ENCODE measurements at places on chromosomes 16 and 17.

GRCh38 chr16:83513008-83513755 is 294.6 kb upstream of the HSBP1 start:
- H3K27ac ChIP-seq: no peak overlapping the region
- H3K27me3 ChIP-seq: peaks cover 14% of the 10 kb centered on the region
- H3K4me1 ChIP-seq: no peaks in the 10 kb centered on the region
- DNase-seq: no peak
- no peak overlapping the region for H3K4me3 ChIP-seq
- H3K36me3 ChIP-seq: no peaks in the 10 kb centered on the region

- H3K27me3 ChIP-seq: no peaks in the 10 kb centered on the region
- no peak overlapping the region for H3K27ac ChIP-seq
- H3K36me3 ChIP-seq: peaks cover 2% of the 10 kb centered on the region
- no peak overlapping the region for H3K4me3 ChIP-seq
- peaks cover 9% of the 10 kb centered on the region for H3K4me1 ChIP-seq
These were observed 7.5 kb downstream of the SLC16A3 start for GRCh38 chr17:82236142-82236971.

GRCh38 chr16:4693956-4694641 is 737 bp downstream of the NUDT16L1 start:
- H3K36me3 ChIP-seq: peaks cover 1% of the 10 kb centered on the region
- peaks cover 1% of the 10 kb centered on the region for H3K4me1 ChIP-seq
- no peaks in the 10 kb centered on the region for H3K27me3 ChIP-seq
- no peak for DNase-seq
- peak overlapping the region; percentile 80 for H3K4me3 ChIP-seq
- peak overlapping the region; percentile 89 for H3K27ac ChIP-seq

GRCh38 chr16:50838885-50839284 is 97.0 kb downstream of the CYLD start:
- H3K27me3 ChIP-seq: peaks cover 53% of the 10 kb centered on the region
- H3K4me1 ChIP-seq: peaks cover 7% of the 10 kb centered on the region
- no peaks in the 10 kb centered on the region for H3K36me3 ChIP-seq
- no peak overlapping the region for H3K27ac ChIP-seq
- DNase-seq: no peak
- H3K4me3 ChIP-seq: no peak overlapping the region

DNA sequence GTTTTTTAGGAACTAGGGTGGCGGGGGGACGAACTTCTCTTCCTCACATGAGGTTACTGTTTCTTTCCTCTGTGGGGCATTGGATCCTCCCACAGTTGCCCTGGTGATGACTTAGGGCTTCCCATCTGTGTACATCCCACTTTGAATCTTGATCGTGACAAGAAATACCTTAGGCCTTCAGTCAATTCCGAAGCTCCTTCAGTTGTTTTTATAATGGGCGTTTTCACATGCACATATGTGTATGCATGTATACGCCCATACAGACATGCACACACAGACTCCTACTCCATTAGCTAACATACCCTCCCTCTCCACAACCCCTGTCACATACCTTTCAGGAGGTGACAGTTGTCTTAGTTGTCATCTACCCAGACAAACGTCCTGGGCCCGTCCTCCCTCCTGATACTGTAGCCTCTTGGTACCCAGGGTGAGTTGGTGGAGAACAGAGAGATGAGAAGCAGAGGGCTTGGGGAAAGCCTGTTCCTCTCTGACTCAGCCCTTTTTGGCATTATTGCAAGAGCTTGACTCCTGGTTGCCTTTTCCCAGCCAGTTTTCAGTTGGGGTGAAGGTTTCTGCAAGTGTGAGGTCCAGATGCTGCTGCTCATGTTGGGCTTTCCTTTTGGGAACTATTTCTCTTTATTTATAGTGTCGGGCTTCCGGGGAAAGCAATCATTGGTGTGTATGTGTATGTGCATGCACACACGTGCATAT is 2.2 kb upstream of the AOC2 start:
- no peaks in the 10 kb centered on the region for H3K4me1 ChIP-seq
- H3K27me3 ChIP-seq: no peaks in the 10 kb centered on the region
- no peak overlapping the region for H3K27ac ChIP-seq
- H3K36me3 ChIP-seq: peaks cover 20% of the 10 kb centered on the region

- H3K4me3 ChIP-seq: no peak overlapping the region
- H3K27ac ChIP-seq: no peak overlapping the region
- no peaks in the 10 kb centered on the region for H3K36me3 ChIP-seq
- no peaks in the 10 kb centered on the region for H3K4me1 ChIP-seq
- H3K27me3 ChIP-seq: peaks cover 31% of the 10 kb centered on the region
- DNase-seq: no peak
These were observed 13.8 kb downstream of the ELMO3 start for GRCh38 chr16:67212766-67213165.

GRCh38 chr17:81237591-81238489 is 1.0 kb downstream of the TEPSIN start:
- H3K4me3 ChIP-seq: peak overlapping the region; percentile 83
- no peaks in the 10 kb centered on the region for H3K27me3 ChIP-seq
- no peak overlapping the region for H3K27ac ChIP-seq
- H3K4me1 ChIP-seq: peaks cover 12% of the 10 kb centered on the region

DNA sequence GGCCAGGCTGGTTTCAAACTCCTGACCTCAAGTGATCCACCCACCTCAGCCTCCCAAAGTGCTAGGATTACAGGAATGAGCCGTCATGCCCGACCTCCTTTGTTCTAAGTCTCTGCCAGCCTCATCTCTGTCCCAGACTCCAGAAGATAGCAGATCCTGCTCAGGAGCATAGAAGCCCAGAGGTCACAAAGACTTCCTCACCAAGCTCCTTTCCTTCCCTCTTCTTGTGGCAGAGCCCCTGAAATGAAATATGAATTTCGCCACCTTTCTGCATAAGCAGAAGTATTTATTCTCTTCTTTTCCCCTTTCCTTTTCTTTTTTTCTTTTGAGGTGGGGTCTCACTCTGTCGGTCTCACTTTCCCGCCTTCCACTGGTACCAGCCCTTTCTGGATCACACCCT is 11.5 kb upstream of the PIPOX start:
- no peak overlapping the region for H3K4me3 ChIP-seq
- H3K27ac ChIP-seq: no peak overlapping the region
- no peak for DNase-seq
- H3K27me3 ChIP-seq: peaks cover 61% of the 10 kb centered on the region
- peaks cover 2% of the 10 kb centered on the region for H3K36me3 ChIP-seq

- H3K36me3 ChIP-seq: peaks cover 5% of the 10 kb centered on the region
- no peak for DNase-seq
- peak overlapping the region; percentile 26 for H3K4me3 ChIP-seq
- no peaks in the 10 kb centered on the region for H3K27me3 ChIP-seq
- peaks cover 18% of the 10 kb centered on the region for H3K4me1 ChIP-seq
These were observed 2.3 kb downstream of the OXLD1 start for GRCh38 chr17:81664051-81664470.

DNA sequence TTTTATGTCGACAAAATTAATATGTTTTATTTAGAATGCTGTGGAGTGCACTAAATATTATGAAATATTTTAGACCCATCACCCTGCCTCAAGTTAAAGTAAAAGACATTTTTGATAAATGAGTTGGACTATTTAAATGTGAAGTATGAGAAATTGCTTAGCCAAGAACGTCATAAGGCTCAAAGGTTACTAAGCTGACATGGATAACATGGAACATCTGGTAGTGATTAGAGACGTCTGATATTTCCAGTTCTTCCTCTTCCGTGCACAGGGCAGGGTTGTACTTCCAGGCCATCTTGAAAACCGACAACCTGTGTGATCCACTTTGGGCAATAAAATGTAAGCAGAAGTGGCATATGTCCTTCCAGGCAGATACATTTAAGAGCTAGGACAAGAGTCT is 7.2 kb upstream of the CCL8 start:
- no peaks in the 10 kb centered on the region for H3K4me1 ChIP-seq
- no peak overlapping the region for H3K27ac ChIP-seq
- peaks cover 3% of the 10 kb centered on the region for H3K27me3 ChIP-seq
- no peak overlapping the region for H3K4me3 ChIP-seq
- no peak for DNase-seq

DNA sequence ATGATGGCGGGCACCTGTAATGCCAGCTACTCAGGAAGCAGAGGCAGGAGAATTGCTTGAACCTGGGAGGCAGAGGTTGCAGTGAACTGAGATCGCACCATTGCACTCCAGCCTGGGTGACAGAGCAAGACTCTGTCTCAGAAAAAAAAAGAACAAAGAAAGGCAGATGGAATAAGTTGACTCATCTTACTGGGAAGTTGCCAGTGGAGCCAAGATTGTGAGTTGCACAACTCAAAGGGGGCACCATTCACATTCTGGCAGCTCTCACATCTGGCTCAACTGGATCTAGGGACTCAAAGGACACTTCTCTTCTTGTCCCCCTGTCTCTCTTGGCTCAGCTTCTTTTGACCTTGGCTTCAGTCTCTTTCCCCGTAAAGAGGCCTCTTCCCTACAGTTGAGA is 53.7 kb upstream of the ETV4 start:
- H3K4me1 ChIP-seq: peaks cover 2% of the 10 kb centered on the region
- no peak overlapping the region for H3K27ac ChIP-seq
- H3K27me3 ChIP-seq: peaks cover 5% of the 10 kb centered on the region
- DNase-seq: no peak
- H3K36me3 ChIP-seq: no peaks in the 10 kb centered on the region
- no peak overlapping the region for H3K4me3 ChIP-seq

- peaks cover 42% of the 10 kb centered on the region for H3K27me3 ChIP-seq
- no peak overlapping the region for H3K27ac ChIP-seq
- H3K4me3 ChIP-seq: no peak overlapping the region
- DNase-seq: no peak
These were observed 301.7 kb upstream of the N4BP1 start for GRCh38 chr16:48911700-48912099.

DNA sequence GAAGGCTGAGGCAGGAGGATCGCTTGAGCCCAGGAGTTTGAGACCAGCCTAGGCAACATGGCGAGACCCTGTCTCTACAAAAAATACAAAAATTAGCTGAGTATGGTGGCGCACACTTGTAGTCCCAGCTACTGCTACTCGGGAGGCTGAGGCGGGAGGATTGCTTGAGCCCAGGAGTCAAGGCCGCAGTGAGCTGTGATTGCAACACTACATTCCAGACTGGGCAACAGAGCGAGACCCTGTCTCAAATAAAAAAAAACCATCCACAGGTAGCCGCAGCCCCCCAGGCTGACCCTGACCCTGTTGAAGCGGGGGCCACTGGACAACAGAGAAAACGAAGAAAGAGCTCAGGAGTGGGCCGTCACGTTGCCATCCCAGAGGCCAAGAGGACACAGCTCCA is 4.0 kb downstream of the SLC43A2 start:
- no peak overlapping the region for H3K4me3 ChIP-seq
- no peak overlapping the region for H3K27ac ChIP-seq
- no peak for DNase-seq

DNA sequence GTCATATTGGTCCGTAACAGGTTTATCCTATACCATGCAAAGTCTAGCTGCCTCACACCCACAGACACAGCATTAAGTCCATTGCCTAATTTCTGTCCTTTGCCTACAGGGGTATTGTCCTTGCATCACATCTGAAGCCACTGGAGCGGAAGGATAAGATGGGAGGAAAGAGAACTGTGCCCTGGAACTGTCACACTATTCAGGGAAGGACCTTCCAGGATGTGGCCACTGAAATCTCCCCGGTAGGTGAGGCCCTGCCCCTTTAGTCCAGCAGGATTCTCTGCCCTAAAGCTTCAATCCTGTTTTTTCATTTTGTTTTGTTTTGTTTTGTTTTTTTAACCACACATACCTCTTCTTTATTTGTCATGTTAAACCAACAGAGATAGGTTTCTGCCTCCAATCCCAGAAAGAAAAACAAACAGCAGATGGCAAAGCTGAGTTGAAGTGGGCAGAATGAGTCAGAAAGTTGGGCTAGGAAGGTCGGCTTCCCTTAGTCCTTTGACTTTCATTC is 2.2 kb upstream of the EFTUD2 start:
- H3K4me1 ChIP-seq: peaks cover 14% of the 10 kb centered on the region
- H3K36me3 ChIP-seq: no peaks in the 10 kb centered on the region
- H3K27ac ChIP-seq: no peak overlapping the region
- H3K4me3 ChIP-seq: no peak overlapping the region
- H3K27me3 ChIP-seq: peaks cover 4% of the 10 kb centered on the region

DNA sequence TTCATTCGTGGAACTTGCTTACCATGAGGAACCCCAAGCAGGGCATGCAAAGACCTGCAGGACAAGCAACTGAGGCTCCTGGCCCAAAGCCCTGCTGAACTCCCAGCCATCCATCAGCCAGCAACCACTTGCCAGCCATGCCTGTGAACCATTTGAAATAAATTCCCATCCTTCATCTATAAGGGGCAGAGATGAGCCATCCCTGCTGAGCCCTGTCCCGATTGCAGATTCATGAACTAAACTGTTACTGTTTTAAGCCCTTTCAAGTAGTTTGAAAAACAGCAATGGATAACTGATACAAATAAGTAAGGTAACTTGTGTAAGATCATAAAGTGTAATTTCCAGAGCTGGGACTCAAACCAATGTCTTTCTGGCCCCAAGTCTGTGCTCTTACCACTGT is 114.4 kb upstream of the WSCD1 start:
- H3K27me3 ChIP-seq: peaks cover 69% of the 10 kb centered on the region
- no peak overlapping the region for H3K4me3 ChIP-seq
- no peak overlapping the region for H3K27ac ChIP-seq
- no peaks in the 10 kb centered on the region for H3K36me3 ChIP-seq
- no peaks in the 10 kb centered on the region for H3K4me1 ChIP-seq
- DNase-seq: no peak

DNA sequence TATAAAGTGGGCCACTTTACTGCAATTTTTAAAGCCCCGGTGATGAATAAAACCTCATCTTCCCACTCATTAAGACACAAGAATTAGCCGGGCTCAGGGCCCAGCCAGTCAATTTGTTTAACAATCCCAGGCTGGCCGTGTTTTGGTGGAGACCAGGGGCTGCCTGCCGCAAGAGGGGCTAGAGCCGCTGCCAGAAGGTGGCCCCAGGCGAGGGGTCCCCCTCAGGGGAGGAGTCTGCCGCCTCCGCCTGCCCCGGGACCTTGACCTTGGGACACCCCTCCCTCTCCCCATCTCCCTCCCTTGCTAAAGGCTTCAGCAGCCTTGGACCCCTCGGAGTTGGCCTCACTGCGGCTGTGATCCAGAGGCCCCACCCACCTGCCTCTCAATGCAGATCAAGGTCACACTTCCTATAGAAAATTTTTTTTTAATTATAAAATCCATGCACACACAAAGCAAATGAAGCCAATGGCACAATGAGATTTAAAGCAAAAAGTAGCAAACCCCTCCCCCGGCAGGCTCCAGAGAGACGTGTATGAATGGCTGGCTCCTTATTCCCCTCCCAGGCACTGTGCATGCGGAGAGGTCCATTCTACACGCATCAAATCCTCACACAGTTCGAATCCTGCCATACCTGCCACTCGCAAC is 23.0 kb upstream of the SLC38A10 start:
- H3K27me3 ChIP-seq: no peaks in the 10 kb centered on the region
- H3K4me3 ChIP-seq: no peak overlapping the region
- no peak overlapping the region for H3K27ac ChIP-seq
- H3K4me1 ChIP-seq: peaks cover 7% of the 10 kb centered on the region
- H3K36me3 ChIP-seq: no peaks in the 10 kb centered on the region

All from progenitor cell of endocrine pancreas (in vitro differentiated cells).